ENCODE measurements at places on chromosomes 6 and 20.

GRCh38 chr6:84422380-84422968 lies 195.0 kb upstream of the CEP162 start:
- DNase-seq = no peak

DNA sequence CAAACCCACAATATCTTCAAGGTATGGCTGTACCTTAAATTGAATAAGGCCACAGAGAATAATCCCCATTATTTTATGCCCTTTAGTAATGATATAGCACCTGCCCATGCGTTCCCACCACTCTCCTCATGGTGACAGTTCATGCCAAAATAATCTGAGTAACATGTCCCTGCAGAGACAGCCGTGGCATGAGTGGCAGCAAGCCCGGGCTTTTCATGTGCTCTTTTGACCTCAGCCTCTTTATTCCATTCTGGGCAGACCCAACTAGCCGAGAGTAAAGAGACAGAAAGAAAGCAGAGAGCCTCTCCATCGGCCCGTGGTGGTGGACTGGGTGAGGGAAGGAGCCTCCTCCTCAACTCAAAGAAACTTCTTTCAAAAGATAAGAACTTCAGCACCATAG lies 19.9 kb upstream of the POPDC3 start:
- DNase-seq = no peak

DNA sequence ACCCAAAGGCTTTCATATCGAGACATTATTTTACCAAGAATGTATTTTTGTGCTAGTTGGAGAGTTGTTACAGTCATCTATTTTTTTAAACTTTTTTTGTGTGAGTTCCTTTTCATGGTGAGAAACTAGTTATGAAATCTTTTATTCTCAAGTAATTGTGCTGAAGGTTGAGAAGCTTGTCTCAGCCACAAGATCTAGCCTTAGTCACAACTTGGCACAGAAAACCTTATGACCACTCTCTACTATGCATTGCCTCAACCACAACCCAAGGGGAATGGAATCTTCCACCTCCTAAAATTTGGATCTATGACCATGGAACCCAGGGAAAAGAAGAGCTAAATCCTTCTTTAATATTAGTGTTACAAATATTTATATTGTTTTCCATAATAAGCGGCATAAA lies 58.5 kb downstream of the HS3ST5 start:
- no peak for DNase-seq

DNA sequence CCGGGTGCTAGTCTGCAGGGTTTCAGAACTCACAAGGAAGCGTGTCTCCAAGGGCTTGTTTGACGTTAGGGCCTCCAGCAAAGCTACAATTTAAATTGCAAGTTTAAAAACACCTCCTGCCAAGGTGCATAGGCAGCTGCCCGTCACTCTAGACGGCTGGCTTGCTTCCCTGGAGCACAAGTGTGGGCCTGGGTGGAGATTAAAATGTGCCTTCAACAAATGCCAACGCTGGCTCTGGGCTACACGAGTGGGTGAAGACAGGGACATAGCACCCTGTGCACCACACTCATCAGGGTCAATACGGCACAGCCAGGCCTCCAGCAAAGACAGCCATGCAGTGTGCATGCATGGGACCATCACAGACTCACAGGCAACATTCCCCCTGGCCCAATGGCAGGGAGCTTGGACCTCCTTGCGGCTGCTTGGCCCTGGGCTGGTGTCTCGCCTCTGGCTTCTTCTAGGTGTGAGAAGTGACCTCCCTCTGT lies 48.4 kb upstream of the FRMD1 start:
- no peak for DNase-seq

- no peak for DNase-seq
These were observed 113.1 kb downstream of the MBOAT1 start for GRCh38 chr6:20099156-20099555.

DNA sequence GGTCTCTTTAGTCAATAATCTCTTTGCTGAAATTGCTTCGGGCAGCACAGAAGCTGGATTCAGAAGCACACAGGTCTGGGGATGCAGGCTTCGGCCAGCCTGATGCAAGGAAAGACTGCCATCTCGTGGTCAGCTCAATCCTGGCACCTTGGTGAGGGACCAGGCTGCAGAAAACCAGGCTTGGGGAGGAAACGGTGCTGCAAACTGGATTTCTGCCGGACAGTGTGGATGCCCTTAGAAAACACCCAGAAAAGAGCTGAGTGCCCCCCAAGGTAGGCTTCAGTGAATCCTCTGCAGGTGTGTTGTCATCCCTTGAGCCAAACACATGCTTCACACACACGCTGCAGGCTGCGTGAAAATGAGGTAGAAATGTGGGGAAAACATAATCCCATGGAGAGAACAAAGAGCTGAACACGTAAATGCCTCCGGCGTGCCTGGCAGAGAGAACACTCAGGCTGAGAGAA lies 89.8 kb upstream of the PAX1 start:
- peak; percentile 7 for DNase-seq

GRCh38 chr20:20628314-20628713 lies 84.1 kb downstream of the RALGAPA2 start:
- no peak for DNase-seq

Data from stimulated activated naive CD4-positive, alpha-beta T cell treated with Interleukin-2 at 50 U/mL for 16 hours (primary cell).